Cerebellar nuclear complex (tissue), 1 donor: ENCODE measurements at places on chromosomes 16 and 17.

DNA sequence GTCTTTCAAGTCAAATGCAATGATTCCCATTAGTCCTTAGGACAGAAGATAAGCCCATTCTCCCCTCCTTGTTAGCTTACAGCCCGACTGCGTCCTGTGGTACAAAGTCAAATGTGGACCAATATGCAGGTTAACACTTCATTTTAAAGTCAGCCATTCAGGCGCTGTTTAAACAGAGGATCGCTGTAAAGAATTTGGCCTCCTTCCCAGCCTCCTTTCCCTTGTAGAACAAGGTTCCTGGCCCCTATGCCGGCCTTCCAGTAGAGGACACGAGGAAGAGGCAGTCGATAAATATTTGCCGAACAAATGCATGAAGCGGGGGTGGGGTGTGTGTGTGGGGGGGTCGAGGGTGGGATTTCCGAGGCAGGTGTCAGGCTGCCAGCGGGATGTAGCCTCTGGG, 4.3 kb downstream of the SDK2 start:
- no peak for DNase-seq

DNA sequence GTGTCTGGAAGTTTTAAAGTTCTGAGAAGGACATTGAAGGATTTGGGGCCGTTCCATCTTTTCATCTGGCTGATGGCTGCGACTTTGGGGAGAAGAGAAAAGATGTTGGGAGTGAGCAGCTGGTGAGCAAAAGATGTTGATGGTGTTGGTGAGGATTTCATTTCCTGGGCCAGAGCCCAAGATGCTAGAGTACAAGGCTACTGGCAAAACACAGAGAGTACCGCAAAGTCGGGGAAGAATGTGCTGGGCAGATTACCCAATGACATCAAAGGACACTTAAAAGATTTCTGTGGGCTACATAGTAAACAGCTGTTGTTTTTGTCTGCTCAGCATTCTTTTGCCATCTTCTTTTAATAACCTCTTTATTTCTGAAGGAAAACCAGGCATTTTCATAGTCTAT, 49.4 kb upstream of the GAS7 start:
- DNase-seq: no peak

DNA sequence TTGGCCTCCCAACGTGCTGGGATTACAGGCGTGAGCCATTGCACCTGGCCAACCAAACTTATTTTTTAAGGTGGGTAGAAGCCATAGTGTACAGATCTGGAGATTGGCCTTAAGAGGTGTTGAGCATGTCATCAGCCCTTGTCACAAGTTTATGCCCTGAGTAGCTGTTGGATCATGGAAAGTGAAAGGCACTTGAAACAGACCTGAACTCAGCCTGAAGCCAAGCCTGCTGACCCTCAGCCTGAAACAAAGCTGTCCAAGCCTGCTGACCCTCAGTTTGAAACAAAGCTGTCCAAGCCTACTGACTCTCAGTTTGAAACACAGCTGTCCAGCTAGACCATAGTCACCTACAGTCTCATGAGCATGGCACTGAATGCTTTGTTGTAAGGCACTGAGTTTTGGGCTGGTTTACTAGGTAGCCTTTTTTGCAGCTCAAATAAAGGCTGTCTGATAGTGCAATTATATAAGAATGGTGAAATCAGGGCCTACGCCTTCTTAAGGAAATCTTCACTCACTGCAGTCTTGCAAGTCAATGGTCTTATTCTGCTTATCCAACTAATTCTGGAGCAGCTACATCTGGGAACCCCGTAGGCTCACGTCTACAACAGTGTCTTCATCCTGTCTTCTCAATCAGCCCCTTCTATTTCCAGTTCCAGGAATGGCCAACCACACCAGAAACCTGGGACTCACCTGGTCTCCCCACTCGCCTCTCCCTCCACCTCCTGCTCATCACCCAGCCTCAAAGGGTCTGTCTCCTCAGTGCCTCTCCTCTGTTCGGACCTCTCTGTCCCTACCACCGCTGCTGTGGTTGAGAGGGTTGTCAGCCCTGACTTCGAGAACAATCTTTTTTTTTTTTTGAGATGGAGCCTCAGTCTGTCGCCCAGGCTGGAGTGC, 2.9 kb upstream of the NPIPB15 start:
- no peak for DNase-seq

DNA sequence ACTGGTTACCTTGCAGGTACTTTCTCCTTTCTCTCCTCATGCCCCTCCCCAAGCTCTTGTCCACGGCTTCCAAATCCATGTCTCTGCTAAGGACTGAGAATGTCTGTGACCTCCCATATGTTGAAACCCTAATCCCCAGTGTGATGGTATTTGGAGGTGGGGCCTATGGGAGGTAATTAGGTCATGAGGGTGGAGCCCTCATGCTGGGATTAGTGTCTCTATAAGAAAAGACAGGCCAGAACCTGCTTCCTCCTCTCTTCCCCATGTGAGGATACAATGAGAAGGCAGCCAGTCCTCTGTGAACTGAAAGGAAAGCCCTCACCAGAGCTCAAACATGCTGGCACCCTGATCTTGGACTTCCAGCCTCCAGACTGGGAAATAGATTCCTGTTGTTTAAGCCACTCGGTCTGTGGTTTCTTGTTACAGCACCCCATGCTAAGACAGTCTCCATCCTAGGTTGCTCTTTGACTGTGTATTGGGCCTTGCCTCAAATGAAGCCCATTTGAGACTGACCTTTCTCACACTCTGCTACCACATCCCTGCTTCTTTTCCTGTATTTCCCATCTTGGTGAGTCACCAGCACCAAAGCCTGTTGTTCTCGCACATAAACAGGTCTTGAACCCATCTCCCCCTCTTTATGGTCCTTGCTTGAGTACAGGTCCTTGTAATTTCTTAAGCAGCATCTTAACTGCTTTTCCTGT, 135.0 kb downstream of the CDK5R1 start:
- no peak for DNase-seq

GRCh38 chr17:80252871-80253270, 7.8 kb upstream of the RNF213 start:
- no peak for DNase-seq

DNA sequence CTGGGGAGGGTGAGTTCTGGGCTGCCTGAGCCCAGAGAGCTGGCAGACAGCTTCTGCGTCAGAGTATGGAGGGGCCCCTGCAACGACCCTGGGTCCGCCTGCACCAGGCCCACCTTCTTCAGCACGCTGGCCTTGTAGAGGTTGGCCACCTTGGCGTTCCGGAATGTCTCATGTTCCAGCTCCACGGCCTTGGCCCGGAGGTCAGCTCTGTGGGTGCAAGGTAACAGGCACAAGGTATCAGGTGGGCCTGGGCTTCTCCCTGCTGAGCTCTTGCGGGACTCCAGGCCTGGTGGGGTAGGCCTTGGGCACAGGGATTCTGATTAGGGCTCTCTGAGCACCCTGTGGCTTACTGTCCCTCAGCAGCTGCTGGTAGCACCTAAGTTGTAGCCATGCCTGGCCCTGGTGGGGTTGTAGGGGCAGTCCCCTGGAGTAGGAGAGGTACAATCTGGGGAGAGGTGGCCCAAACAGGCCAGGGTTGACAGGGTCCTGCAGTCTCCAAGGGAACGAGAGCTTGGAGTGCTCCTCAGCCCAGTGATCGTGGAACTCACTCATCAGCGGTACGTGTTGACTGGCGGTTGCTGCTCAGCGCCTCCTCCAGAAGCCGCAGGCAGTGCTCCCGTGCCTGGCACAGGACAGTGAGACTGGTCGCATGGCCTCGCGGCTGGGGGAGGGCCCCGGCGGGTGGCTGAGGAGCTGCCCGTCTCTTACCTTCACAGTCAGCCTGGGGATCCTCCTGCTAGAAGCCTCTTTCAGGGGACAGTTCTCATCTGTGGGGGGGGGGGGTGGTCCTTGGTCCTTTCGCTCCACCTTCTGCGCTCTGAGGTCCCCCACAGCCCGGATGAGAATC, 2.9 kb upstream of the SMIM5 start:
- no peak for DNase-seq

GRCh38 chr17:57727630-57728175, 17.4 kb downstream of the CCDC182 start:
- DNase-seq: no peak

GRCh38 chr16:86285421-86285820, 224.9 kb upstream of the FOXF1 start:
- no peak for DNase-seq

- no peak for DNase-seq
Observed at GRCh38 chr17:915538-916201, 63.9 kb downstream of the NXN start.

DNA sequence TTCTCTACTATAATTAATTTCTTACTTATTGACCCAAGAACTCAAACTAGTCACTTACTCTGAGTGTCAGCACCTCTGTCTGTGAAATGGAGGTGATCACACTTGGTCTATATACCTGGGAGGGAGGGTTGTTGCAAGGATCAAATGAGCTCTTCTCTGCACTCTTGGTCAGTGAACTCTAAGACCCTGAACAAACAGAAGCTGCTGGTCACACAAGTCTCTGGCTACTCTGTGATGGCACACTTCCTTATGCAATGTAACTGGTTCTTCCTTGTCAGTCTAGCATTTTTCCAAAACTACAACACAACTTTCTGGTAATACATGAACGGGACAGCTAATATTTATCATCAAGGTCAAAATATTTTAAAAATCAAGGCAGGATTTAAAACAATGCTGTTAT, 40.7 kb downstream of the GNA13 start:
- DNase-seq: no peak

GRCh38 chr16:76729525-76729924, 452.3 kb downstream of the CNTNAP4 start:
- no peak for DNase-seq

DNA sequence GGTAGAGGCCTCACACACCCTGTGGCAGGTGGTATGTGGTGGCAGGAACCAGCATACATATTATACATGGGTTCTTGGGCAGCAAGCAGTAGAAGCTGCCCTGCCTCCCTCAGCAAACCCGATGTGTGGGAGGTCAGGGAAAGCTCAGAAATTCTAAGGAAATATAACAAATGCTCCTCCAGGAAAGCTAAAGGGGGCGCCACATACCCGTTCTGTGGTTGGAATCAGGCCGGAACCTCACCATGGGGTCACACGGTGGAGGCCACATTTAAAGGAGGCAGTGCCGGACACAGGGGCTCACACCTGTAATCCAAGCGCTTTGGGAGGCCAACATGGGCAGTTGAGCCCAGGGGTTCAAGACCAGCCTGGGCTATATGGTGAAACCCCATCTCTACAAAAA, 12.4 kb upstream of the KATNB1 start:
- no peak for DNase-seq

- no peak for DNase-seq
Observed at GRCh38 chr17:36085765-36086164, 4.2 kb downstream of the CCL3 start.

- no peak for DNase-seq
Observed at GRCh38 chr16:270381-271255, 5.1 kb downstream of the RGS11 start.

DNA sequence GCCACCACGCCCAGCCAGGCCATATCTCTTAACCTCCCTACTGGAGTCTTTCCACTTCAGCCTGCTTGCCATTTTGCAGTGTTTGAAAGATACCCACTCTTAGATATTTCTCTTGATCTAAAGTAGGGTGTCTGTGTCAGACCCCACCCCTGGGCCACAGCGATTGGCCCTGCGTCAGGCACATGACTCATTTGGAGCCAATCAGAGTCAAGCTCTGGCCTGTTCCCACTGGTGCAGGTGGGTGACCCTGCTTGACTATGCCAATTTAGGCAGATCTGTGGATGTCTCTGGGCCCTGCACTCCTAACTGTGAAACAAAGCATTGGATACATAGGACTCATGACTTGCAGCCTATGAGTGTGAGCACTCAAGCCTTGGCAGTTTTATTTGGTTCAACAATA, 27.6 kb downstream of the FOXL1 start:
- DNase-seq: no peak

DNA sequence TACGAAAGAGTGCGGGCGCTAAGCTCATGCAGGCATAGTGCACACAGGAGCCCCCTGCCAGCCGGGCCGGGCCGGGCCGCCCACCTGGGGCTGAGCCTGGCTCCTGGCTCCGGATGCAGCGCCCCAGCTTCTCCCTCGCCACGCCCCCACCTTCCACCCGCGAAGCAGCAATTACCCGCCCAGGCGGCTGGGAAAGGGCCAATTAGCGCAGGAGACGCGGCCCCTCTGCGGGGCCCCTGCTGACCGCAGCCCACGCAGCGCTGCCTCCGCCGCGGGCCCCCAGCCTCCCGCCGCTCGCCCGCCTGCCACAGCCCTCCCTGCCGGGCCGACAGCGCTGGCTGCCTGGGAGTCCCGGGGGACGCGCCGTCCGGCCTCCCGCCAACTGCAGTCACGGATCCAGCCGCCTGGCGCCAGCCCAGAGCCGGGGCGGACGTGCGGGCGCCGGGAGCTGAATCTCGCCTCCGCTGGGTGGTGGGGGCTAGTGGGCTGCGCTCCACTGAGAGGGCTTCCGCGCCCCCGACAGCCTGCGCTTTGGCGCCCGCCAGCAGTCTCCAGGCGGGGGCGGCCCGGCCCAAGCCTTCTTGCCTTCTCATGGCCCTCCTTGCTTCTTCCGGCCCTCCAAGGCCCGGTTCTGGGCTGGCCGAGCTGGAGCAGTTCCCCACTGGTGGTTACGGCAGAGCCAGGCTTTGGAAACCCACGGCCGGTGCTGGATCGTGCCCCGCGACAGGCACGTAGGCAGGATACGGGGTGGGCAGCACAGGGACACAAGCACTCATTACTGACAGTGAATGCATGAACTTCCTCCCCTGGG, 14.9 kb upstream of the CBFB start:
- no peak for DNase-seq

GRCh38 chr16:88686062-88686438, 257 bp downstream of the SNAI3 start:
- DNase-seq: no peak

DNA sequence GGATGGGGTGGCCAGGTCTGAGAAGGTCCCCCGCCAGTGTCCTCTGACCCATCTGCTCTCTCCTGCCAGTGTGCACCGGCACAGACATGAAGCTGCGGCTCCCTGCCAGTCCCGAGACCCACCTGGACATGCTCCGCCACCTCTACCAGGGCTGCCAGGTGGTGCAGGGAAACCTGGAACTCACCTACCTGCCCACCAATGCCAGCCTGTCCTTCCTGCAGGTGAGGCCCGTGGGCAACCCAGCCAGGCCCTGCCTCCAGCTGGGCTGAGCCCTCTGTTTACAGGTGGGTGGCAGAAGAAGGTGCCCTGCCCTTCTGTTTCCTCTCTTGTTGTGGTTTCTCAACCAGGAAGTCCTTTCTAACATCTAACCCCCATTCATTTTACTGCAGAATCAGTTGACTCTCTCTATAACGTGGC, 7.1 kb downstream of the ERBB2 start:
- no peak for DNase-seq

GRCh38 chr17:28926366-28926765, 23.5 kb upstream of the DHRS13 start:
- DNase-seq: no peak

GRCh38 chr17:57902117-57902799, 52.4 kb upstream of the MRPS23 start:
- no peak for DNase-seq

GRCh38 chr16:19660432-19660831, 57.6 kb downstream of the KNOP1 start:
- DNase-seq: no peak

DNA sequence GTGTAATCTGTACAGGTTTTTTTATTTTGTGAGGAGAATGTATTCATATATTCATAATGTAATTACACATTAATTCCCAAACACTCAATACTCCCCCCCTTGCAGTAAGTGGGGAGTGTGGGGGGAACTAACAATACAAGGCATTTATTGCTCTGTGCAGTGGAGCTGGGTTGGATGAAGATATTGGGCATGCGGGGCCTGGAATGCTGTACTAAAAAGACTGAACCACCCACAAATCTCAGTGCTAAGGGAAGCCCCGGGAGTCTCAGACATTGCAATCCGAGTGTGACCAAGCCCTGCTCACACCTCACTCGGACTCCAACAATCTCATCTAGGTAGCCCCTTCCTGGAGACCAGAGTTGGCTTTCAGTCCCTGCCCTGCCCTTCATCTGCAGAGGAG, 6.0 kb downstream of the PLLP start:
- no peak for DNase-seq
